ENCODE measurements at places on chromosomes 5 and 9. TPM values are rescaled to one million over a fixed set of nuclear protein-coding genes. Genes with fewer than 3 reads are reported as not detected.

Gene MFAP3
- total RNA-seq: 29.4 TPM

Gene RELL2
- total RNA-seq: 1.0 TPM

Gene SPATA24
- total RNA-seq: 15.7 TPM

Gene BRD9
- 23.6 TPM for total RNA-seq

- no peak for DNase-seq
Measured at GRCh38 chr9:127905004-127905728, 5.8 kb upstream of the ST6GALNAC6 start.

GRCh38 chr9:132003319-132003704 lies 76.4 kb downstream of the MED27 start:
- DNase-seq: no peak

GRCh38 chr9:14593406-14593805 lies 99.8 kb downstream of the ZDHHC21 start:
- no peak for DNase-seq

GRCh38 chr5:87116825-87117512 lies 150.7 kb upstream of the RASA1 start:
- DNase-seq: no peak

DNA sequence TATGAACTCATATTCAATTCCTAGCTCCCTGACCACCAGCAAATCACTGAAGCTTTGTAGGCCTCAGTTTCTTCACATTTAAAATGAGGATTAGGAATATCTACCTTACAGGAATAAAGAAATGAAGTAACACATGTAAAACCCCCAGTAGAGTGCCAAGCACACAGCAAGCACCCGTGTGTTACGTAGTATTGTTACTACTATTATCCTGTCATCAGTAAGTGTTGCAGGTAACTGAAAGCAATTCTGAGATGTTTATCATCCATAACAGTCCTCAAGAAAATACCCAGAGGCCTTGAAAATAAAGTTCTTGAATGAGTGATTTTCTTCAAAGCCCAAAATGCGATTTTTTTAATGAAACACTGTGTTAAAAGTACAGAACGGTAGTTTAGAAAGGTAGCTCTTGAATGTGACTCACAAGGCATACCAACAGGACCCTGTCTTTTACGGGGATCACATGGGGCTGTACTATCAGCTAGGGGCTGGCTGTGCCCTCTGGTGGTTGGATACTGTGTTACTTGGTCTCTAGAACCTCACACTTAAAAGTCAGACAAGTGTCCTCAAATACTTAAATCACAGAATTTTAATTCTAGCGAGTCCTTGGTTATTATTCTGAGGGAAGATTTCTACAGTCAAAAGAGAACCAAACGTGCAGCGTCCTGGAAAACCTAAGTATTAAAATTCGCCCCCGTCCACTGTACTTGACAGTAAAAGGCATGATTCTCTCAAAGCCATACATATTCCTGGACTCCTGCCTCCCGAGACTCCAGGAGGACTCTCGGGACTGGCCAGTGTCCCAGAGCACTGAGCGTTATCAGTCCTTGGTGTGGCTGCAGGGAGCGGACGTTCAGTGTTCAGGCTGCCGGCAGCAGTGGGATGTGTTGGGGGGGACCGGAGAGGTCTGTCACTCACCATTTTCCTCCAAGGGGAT lies 725 bp downstream of the NDUFB6 start:
- DNase-seq: peak; percentile 58

DNA sequence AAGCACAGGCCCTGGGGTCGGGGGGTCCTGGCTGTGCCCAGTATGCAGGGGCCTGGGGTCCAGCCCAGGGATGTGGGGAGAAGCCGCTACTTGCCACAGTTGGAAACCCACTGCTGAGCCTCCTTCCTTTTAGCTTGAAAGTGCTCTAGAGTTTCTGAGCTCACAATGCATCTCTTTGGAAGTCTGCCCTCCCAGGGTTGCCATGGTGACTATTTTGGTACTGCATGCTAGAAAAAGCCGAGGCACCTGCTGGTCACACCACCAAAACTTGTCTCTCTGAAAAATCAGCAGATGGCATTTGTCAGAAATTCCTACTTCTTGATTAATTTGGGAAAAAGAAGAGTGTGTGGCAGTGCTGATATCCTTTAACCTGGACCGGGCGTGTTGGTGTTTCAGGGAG lies 151.8 kb downstream of the SEC61B start:
- DNase-seq: no peak

DNA sequence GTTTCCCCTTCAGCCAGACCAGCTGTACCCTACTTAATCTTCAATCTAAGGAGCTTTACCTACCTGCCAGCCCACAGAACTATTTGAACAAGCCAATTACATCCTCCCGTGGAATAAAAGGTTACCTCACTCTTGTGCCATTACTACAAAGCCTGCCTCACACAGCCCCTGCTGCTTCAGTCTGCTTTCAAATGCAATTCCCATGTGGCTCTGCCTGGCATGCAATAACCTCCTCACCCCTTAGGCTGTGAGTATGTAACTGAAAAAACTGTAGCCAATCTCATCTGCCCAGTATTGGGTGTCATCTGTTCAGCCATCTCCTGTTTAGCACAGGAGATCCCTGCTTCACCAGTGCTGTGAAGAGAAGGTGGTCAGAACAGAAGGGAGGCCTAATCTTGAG lies 6.1 kb upstream of the GCNT1 start:
- DNase-seq: no peak

DNA sequence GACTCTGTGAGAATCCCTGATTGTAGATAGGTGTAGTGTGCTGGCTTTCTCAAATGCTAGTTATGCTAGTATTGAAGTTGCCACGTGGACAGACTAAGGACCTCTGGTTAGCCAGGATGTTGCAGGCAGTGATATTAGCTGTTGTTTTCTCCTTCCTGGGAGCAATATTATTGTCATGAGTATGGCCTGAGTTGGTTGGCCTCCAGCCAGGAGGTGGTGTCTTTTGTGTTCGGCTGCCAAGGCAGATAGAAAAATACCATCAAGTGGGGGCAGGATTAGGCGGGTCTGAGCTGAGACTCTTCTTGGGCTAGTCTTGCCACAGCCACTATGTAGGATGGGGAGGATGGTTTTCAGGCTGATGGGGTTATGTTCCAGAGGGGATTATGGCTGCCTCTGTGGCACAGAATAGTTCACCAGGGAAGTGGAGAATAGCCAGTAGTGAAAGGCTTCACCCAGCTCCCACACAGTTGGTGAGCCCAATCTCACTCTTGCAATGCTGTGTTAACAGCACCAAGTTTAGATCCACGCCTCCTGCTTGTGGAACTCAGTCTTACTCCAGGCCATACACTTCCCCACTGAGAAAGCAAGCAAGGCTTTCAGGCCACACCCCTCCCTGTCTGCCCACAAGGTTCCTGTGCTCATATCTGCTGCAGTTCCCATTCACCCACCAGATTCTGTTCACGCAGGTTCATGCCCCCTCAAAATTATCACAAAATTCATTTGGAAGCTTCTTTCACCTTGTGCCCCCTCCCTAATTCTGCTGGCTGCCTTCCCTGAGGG lies 31.2 kb downstream of the GHR start:
- no peak for DNase-seq

DNA sequence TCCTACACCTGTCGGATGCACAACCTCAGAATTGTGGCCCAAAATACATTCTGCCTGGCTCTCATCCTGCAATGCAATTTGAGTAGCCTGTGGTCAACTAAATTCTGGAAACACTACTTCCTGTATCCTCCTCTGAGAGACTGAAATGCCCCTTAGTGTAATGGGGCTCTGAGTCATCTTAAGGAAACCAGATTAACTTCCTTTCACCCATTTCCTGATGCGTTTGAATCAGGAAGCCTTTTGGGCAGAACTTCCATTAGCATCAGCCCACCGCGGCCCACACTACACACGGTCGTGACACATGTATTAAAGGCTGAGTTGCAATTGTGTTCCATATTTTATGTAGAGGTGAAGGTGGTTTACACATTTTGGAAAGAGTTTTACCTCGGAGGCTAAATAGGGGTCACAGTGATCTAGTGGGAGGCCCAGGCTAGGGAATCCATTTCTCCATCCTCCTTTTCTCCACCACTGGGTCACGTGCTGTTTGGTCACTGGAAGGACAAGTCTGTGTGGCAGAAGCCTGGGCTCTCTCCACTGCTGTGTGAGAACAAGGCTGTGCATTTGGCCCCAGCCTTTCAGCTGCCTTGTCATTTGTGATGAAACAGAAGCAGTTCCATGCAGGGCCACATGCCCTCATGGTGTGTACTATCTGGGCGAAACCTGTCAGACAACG lies 55.9 kb downstream of the DAP start:
- DNase-seq: no peak

DNA sequence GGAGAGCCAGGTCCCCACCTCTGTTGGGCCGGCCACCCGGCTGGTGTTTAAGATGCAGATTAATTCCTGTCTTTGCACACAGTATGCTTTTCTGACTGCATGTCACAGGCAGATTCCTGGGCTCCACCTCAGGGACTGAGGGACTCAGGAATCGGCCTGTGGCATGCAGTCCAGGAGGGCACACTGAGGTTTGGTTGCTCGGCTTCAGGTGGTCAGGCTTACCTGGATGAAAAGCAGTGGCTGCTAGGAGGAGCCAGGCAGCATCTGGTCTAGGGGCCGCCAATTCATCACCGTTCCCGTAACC lies 1.1 kb downstream of the WDR5 start:
- no peak for DNase-seq

- DNase-seq: no peak
Measured at GRCh38 chr9:97711223-97711626, 14.1 kb upstream of the XPA start.

GRCh38 chr9:14482856-14483255 lies 168.9 kb upstream of the NFIB start:
- DNase-seq: no peak

- no peak for DNase-seq
Measured at GRCh38 chr5:31408814-31409213, 123.1 kb downstream of the DROSHA start.

GRCh38 chr5:140145818-140146522 lies 20.2 kb downstream of the IGIP start:
- DNase-seq: peak; percentile 77

- DNase-seq: no peak
Measured at GRCh38 chr5:167969998-167970397, 321.4 kb upstream of the WWC1 start.
